ENCODE measurements at places on chromosomes 4 and X.

DNA sequence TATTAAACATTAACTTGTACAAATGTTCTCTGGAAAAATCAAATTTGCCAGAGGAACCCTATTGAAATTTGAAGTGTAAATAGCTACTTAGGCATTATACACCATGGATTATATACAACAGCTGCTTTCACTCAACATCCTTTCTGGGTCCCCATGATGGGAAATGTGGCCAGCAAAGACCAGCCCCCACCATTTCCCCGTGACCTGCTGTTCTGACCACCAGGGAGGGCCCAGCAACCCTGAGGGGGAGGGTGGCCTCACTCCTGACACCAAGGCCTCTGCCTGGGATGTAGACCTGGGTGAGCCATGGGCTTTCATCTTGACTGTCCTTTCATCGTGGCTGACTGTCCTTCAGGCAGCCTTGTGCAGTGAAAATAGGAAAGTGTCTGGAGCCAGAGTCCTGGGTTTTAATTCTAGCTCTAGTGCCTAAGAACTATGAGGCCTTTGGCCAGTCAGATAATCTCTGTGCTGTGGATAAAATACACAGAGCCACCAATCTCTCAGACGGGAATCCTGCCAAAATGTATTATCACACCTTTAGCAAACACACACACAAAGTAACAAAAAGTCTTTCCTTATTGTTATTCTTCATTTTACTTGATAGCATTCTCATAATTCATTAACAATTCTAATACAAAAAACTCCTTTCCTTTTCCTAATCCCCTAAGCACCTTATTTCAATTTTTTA lies 45.1 kb downstream of the NR3C2 start:
- DNase-seq = no peak

DNA sequence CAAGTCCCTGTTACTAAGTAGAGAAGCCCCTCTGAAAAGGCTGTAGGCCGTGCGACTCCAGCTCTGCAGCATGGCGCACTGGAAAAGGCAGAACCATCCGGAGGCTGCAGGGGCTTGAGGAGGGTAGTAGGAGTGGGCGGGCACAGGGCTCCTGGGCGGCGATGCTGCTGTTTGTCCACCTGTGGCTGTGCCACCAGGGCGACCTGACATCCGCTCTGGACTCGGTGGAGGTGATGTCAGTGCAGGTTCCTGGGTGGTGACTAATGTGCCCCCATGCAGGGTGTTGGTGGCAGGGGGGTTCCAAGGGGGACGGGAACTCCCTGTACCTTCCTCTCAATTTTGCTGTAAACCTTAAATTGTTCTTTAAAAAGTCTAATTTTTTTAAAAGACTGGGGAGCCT lies 58.3 kb downstream of the PCGF3 start:
- DNase-seq = no peak

DNA sequence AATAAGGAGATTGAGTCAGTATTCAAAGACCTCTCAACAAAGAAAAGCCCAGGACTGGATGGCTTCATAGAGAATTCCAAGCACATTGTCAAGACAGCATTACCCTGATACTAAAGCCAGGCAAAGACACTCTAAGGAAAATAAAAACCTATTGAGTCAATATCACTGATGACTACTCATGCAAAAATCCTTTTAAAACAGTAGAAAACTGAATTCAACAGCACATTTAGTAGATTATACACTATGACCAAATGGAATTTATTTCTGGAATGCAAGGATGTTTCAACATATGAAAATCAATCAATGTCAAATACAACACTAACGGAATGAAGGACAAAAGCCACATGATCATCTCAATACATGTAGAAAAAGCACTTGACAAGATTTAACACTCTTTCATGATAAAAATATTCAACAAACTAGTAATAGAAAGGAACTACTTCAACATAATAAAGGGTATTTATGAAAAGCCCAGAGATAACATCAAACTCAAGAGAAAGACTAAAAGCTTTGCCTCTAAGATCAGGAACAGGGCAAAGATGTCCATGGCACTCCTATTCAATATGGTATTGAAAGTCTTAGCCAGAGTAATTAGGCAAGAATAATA lies 633.3 kb downstream of the ANKRD50 start:
- DNase-seq = no peak

- no peak for DNase-seq
These were observed 132.7 kb downstream of the CPZ start for GRCh38 chr4:8725071-8725841.

- no peak for DNase-seq
These were observed 24.4 kb upstream of the CORIN start for GRCh38 chr4:47862297-47862696.

DNA sequence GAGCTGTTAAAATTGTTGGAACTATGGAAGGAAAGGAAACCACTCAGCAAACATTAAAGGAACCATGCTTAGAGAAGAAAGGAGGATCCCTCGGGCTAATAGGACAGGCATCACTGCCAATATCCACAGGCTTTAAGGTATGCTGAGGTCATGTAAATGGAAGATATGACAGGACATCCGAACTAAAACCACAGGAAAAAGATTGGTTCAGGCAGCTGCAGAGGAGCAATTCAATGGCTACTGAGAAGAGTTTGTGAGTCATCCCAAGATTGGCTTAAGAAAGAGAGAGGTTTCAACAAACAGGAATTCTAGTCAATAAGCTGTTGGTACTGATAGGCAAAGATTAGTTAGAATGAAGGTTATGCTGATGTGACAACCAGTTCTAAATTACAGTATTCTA lies 106.4 kb upstream of the FAM241A start:
- no peak for DNase-seq

GRCh38 chr4:101184668-101185067 lies 162.7 kb downstream of the PPP3CA start:
- no peak for DNase-seq

- DNase-seq = no peak
These were observed 760.2 kb downstream of the RAB28 start for GRCh38 chr4:12723849-12724447.

- no peak for DNase-seq
These were observed 95.7 kb downstream of the SHISA3 start for GRCh38 chr4:42492962-42493361.

- DNase-seq = no peak
These were observed 97.9 kb upstream of the MYOZ2 start for GRCh38 chr4:119037709-119038108.

- DNase-seq = no peak
These were observed 15.5 kb upstream of the SH3D19 start for GRCh38 chr4:151340751-151341385.

DNA sequence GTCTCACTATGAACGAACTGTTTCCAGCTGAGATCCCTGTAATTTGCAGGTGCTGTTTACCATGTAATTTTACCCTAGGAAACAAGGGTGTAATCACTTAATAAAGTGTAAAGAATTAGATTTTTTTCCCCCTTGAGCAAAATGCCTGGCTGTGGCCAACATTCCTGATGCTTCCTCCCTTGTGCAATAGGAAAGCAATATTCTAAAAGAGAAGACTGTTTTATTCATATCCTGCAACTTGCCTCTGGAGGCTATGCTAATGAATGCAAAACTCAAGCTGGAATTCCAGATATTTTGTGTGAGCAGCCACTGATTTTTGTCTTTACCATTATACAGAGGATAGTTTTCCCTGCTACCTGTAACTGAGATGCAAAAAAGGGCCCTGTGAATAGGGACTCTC lies 98.0 kb downstream of the AWAT2 start:
- no peak for DNase-seq

DNA sequence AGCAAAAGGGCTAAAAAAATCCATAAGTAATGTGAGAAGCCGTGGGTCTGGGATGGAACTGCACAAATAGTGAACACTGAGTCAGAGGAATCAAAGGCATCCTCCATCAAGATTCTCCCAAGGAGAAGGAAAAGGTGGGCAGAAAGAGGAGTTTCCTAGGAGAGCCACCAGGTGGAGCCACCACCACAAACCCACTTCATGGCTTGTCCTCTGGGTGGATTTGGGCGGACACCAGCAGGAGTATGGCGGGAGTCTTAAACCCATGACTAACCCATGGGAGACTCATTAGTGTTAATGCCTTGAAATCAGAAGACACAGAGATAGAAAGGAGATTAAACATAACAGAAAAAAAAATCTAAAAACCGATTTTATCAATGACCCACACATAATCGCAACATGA lies 147.7 kb downstream of the SH3KBP1 start:
- peak; percentile 21 for DNase-seq

GRCh38 chr4:53917729-53918128 lies 146.7 kb downstream of the CHIC2 start:
- no peak for DNase-seq

DNA sequence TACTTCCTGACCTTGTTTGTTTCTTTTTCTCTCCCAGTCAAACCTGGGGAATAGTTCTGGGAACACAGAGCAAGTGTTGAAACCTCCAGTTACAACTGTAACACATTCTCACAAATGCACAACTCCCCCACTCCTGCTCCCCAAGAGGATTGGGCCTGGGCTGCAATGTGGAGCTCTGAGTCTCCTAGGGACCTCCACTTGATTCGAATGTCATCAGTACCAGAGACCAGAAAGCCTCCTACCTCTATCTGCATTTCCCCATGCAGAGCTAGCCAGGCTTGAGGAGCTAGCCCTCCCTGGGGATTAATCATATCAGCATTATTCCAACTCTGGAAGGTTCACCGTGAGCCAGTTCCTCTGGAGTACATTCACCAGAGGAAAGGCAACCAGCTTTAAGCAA lies 41.7 kb upstream of the CITED1 start:
- DNase-seq = no peak

GRCh38 chr4:184958923-184959210 lies 59.4 kb upstream of the HELT start:
- no peak for DNase-seq

GRCh38 chrX:9356846-9357245 lies 108.0 kb upstream of the TBL1X start:
- DNase-seq = no peak

DNA sequence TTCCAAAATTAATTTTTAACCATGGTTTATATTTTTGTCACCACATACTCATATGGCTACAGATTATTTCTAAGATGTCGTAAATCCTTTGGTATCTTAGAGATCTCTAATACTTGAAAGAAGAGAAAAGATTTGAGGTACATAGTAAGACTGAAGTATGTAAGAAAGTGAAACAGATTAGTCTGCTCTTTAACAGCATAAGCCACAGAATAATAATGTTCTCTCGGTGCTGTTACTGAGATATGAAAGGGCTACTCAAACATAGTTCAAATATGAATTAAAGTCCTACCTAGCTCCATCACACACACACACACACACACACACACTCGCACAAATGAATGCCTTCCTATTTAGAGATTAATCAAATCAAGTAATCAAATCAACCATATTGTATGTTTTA lies 274.1 kb upstream of the PCDH18 start:
- DNase-seq = no peak

GRCh38 chr4:14087459-14087858 lies 459.9 kb upstream of the BOD1L1 start:
- no peak for DNase-seq

DNA sequence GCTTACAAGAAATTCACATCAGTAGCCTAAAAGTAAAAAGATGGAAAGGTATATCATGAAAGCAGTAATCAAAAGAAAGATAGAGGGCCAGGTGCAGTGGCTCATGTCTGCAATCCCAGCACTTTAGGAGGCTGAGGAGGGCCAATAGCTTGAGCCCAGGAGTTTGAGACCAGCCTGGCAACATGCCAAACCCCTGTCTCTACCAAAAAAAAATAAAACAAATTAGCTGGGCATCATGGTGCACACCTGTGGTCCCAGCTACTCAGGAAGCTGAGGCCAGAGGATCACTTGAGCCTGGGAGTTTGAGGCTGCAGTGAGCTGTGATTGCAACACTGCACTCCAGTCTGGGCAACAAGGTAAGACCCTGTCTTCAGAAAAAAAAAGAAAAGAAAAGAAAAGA lies 55.5 kb downstream of the GSPT2 start:
- DNase-seq = no peak
